ENCODE measurements at places on chromosomes 2 and 18.

- no peak for DNase-seq
Observed at GRCh38 chr2:239882781-239883180, 142.4 kb downstream of the NDUFA10 start.

GRCh38 chr2:215918901-215919599 is 94.3 kb downstream of the MREG start:
- DNase-seq, result no peak

GRCh38 chr2:8581234-8581561 is 100.7 kb upstream of the ID2 start:
- no peak for DNase-seq

DNA sequence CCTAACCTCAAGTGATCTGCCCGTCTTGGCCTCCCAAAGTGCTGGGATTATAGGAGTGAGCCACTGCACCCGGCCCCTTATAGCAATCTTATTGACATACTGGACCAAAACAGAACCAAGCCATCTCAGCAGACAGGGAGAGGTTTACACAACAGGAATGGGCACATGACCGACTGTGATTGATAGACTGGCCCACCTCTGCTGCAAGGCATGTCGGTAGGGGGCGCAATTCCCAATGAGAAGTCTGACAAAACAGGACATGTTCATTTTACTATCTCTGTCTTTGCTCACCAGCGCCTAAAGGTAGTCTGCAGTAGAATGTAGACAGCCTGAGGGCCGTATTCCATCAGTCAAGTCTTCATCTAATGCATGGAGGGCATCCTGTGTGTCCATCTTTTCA is 2.0 kb downstream of the LYPD6B start:
- DNase-seq, result peak; percentile 64

DNA sequence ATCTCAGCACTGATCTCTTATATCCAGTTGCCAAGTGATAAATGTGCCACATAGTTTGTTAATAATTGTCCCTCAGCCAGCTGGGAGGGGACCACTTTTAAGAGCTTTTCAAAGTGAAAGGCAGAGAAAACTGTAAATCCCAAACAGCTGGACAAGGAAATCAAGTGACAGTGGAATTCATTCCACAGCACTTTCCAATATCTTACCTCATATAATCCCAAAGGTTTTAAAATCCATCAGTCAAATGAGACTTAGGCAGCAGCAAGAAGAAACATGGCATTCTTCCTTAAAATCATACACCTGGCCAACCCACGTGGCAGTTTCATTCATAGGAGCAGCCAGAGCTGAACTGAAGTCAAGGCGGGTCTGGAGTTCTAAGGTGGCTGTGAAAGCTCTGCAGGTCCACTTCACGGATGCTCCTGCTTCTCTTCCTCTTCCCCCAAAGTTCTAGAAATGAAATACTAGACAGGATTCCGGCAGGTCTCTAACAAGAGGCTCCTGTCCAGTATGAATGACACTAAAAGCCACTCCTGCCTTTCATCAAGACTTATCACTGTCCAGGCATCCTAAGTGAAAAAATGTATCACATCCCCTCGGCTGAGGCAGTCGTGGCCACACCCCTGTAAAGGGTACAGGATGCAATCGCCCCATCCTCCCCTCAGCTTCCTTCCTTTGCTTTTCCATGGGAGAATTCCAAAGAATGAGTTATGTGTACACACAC is 190.4 kb upstream of the STK17B start:
- DNase-seq, result no peak

- no peak for DNase-seq
Observed at GRCh38 chr2:43124687-43125057, 101.7 kb downstream of the ZFP36L2 start.

DNA sequence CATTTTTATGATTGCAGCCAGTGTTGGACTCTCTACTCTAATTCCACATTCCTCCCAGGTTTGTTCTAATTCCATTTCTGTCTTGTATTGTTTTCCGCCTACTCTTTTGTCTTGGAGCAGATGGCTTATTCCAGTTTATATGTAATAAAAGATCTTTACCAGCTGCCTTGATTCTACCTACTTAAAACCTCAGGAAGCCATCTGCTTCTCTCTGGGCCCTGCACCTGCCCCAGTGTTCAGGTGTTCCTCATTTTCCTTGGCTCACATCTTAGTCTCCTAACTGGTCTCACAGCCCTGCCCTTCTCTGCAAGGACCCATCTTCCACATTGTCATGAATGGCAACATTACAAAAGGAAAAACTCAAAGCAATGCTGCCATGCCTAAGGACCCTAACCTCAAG is 21.0 kb upstream of the IL37 start:
- DNase-seq, result no peak

DNA sequence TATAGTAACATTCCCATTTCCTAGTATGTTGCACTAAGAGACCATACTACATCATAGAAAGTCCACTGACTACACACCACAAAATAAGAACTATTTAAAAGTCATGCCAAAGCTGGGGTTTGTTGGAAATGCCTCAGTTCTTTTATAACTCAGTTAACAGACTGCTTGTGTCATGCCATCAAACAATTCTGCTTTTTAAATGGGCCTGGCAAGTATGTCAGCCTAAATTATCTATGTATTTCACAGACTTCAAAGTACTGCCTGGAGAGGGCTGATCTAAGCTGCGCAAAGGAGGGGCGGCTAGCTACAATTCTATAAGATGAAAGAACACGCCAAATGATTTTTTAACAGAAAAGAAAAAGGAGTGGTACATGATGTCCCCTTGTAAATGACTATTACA is 49.6 kb downstream of the FARSB start:
- DNase-seq, result no peak

- no peak for DNase-seq
Observed at GRCh38 chr2:42196403-42197267, 27.5 kb downstream of the EML4 start.

DNA sequence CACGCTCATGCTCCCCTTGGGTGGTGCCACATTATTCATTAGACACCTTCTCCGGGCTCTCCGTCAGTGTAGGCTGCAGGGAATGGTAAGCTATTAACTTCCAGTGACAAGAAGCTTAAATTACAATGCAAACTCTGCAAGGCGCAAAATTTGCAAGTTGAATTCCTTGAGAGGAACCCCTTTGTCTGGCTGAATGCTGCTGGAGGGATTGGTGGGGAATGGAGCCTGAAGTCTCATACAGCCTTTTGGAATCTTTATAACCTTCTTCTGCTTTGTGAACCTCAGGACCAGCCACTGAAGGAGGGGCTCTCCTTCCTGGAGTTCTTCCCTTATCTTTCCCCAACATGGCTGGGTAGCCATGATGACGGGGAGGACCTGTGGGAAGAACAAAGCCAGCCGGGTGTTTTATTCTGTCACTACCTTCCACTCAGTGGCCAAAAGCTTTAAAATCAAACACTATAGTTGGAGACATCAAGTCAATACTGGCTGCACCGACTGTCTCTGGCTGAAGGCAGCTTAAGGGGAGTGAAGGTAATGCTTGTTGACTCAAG is 220.9 kb upstream of the EPHA4 start:
- DNase-seq, result no peak

GRCh38 chr2:40372283-40372985 is 79.5 kb downstream of the SLC8A1 start:
- DNase-seq, result no peak

- no peak for DNase-seq
Observed at GRCh38 chr2:47222826-47223554, 67.9 kb upstream of the STPG4 start.

DNA sequence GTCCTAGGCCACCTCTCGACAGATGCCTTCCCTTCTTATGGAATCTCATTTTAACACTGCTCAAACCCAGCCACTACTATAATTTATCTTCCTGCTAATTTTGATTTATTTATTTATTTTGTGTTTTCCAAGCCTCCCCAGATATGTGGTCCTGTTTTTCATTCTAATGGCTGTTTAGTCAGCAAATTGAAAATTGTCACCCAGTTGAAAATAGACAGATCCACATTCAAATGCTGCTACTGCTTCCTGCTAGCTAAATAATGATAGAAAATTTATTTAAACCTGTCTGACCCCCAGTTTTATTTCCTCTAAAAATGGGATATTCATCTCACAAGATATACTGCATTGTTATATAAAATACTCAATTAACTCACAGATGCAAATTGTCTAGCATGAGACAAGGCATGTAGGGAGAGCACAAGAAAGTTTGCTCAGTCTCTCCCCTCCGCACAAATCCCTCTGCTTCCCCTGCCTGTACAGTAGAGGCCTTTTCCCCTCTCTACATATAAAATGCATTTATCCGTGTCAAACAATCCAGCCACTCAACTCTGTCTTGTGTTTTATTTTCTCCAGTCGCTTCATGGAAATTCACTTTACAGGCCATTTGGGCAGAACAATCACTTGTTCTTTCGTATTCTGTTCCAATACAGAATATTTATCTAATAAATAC is 389.9 kb downstream of the SOX11 start:
- DNase-seq, result no peak

DNA sequence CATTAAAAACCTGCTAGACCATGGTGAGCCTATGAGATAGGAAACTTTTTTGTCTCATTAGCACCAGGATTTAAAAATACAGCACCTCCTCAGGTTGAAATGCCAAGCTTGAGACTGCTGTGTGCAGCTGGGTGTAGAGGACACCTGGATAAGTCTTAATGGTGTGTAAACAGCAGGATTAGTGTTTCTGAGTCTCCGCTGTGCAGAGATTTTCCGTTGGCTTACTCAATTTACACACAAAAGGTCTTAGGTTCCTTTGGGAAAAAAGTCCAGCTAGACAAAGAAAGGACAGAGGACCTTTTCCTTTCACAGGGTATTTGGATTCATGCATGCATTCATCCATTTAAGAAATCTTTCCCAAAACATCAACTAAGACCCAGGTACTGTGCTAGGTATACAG is 168.1 kb downstream of the NRXN1 start:
- no peak for DNase-seq

DNA sequence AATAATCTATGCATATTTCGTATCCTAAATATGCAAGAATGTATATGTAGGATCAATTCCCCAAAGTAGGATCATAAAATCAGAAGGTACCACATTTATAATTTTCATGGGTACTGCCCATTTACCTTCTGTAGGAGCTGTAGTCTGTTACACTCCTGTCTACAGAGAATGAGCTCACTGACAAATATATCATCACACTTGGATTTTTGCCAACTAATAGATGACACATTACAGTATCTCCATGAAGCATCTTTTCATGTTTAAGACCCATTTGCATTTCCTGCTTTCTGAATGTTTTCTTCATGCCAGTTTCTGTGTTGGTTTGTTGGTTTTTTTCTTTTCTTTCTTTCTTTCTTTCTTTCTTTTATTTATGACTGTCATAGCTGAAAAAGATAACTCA is 70.9 kb upstream of the EML6 start:
- DNase-seq, result no peak

DNA sequence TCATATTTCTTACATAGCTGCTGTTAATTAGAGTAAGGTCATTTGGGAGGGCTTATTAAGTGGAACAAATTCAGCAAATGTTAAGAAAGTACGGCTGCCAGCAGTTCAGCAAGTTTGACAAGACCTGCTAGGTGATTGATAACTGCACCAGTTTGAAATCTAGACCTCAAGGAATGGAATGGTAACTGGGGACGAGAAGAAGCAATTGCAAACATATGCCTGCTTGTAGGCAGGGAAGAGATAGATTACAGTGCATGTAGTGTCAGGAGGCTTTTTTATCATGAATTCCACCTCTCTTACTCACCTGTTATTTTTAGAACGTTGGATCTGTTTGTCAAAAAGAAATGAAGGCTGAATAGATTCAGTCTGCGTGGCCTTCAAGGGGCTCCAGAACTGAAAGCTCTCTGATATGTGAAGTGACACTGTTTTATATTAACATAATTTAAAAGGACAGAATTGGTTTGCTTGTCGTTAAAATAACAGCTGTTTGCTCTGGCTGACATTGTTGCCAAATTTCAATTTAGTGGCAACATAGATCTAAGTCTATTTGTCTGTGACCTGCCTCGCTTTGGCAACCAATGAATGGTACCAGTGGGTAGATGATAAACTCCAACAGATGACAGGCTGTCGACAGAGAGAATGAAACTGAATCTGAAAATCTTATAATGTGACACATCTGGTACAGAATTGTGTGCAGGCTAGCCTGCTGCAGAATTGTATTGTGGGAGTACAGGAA is 199.3 kb downstream of the ZNF407 start:
- DNase-seq, result no peak

DNA sequence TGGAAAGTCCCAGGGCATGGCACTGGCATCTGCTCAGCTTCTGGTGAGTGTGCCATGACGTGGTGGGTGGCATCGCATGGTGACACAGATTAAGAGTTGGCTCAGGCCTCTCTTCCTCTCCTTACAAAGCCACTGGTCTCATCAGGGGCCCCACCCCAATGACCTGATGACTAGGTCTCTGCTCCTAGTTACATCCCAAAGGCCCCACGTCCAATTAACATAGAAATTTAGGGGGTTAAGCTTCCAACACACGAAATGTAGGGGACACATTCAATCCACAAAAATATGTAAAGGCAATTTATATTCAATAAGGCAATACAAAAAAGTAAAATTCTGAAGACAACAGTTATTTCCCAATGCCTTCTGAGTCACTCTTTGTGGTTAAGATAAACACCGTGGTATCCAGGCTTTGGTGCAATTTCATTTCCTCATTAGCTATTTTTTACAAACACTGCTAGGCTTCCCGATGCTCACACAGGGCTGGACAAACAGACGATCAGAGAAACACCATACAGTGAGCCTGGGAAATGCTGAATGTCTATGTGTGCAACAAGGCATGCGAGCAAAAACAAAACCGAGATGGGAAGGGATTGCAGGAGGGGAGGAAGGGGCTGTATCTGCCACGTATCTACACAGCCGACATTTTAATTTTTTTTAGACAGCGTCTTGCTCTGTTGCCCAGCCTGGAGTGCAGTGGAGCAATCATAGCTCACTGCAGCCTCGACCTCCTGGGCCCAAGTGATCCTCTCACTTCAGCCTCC is 67.2 kb downstream of the MBP start:
- no peak for DNase-seq

DNA sequence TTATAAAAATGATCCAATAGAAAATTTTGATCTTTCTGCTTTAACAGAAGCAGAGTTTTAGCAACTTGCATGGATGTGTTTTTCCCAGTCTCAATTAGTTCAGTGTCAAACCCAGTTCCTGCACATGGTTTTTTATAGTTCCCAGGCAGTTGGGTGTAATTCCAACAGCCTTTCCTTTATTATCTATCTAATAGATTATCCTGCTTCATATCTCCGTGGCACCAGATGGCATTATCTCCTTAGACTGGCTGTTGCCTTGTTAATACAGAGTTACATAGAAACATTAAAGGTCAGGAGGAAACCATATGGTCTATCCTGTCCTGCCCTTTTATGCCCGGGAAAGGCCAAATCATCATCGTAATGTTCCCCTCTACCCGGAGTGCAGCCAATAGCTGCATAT is 400.9 kb upstream of the SMIM21 start:
- no peak for DNase-seq

DNA sequence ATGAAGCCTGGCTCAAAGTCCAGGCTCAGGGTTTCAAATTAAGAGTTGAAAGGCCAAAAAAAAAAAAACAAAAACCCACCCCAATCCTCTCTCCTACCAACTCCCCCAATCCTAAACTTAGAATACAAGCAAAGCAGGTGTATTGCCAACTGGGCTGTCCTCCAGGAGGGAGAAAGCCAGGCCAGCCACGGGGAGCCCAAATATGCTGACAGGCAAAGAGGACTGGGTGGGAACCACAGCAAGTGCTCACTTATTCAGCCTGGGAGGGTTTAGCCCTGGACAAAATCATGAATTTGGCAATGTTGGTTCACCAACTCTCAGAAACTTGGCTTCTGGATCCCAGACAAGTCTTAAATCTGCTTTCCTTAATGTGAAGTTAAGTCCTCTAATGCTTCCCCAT is 36.5 kb downstream of the GKN2 start:
- no peak for DNase-seq

Data from stimulated activated CD4-positive, alpha-beta T cell treated with anti-CD3 and anti-CD28 coated beads, Interleukin-4, amount 100 ng/mL, for 48 hours (primary cell).